ENCODE measurements at places on chromosomes 7 and 10. TPM values are rescaled to one million over a fixed set of nuclear protein-coding genes. Genes with fewer than 3 reads are reported as not detected.

ACBD7 gene
- 10.6 TPM for total RNA-seq

UCMA gene
- not detected for total RNA-seq

ITGB8 gene
- total RNA-seq: 66.9 TPM

LRRTM3 gene
- total RNA-seq: 14.7 TPM

NCAPG2 gene
- total RNA-seq: 12.2 TPM

GJD4 gene
- total RNA-seq: not detected

TEX47 gene
- not detected for total RNA-seq

TMEM196 gene
- 18.8 TPM for total RNA-seq

CNPY1 gene
- under 0.01 TPM for total RNA-seq

TFEC gene
- 0.82 TPM for total RNA-seq

GPR37 gene
- total RNA-seq: 39.1 TPM

SMO gene
- total RNA-seq: 8.6 TPM

ASIC3 gene
- 0.82 TPM for total RNA-seq

FGFBP3 gene
- 18.3 TPM for total RNA-seq

OTUD1 gene
- 16.7 TPM for total RNA-seq

DENND2A gene
- total RNA-seq: 25.7 TPM

TMEM176A gene
- 1.2 TPM for total RNA-seq

GDF10 gene
- total RNA-seq: 6.5 TPM

TRIM73 gene
- 2.9 TPM for total RNA-seq

CALY gene
- 8.2 TPM for total RNA-seq

TMEM236 gene
- total RNA-seq: under 0.01 TPM

WNT2 gene
- total RNA-seq: 0.41 TPM

HPS6 gene
- 21.2 TPM for total RNA-seq

SLC18A3 gene
- total RNA-seq: under 0.01 TPM

UBE3C gene
- 87.6 TPM for total RNA-seq

TYW1B gene
- 2.0 TPM for total RNA-seq

ANKRD1 gene
- total RNA-seq: not detected

PLEKHS1 gene
- not detected for total RNA-seq

PITRM1 gene
- 55.0 TPM for total RNA-seq

ADRB1 gene
- 3.3 TPM for total RNA-seq

GTPBP4 gene
- 21.6 TPM for total RNA-seq

SDK1 gene
- total RNA-seq: 33.0 TPM

CCL24 gene
- total RNA-seq: not detected

ABCA13 gene
- total RNA-seq: under 0.01 TPM

POLR2J3 gene
- total RNA-seq: 21.2 TPM

GALNT11 gene
- 61.6 TPM for total RNA-seq

MYPN gene
- total RNA-seq: not detected

DNAJC12 gene
- 4.5 TPM for total RNA-seq

MBL2 gene
- not detected for total RNA-seq

AGAP4 gene
- 3.7 TPM for total RNA-seq

OR2A12 gene
- not detected for total RNA-seq

BCL7B gene
- 6.5 TPM for total RNA-seq

NCF1 gene
- under 0.01 TPM for total RNA-seq
